IPS DF 6.9 (cell line): ENCODE measurements at places on chromosomes 13 and 19.

DNA sequence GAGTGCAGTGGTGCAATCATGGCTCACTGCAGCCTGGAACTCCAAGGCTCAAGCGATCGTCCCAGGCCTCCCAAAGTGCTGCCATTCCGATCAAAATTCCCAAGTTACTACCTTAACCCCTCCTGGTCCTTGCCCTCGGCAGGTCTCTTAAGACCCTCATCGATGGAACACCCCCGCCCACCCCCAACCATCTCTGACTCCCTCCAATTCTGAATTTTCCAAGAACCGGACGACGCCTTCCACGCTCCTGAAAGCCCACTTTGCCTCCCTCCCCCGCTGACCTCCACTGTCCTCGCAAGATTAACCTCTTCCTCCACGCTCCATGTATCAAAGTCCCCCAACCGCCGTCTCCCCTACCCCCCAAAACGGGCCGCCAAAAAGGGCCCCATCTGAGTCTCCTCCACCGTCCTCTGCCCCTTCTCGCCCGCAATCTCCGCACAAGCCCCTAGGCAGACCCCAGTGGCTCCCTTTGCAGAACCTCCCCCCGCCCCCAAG, 539 bp downstream of the DAPK3 start:
- DNase-seq, result no peak

- DNase-seq, result no peak
Measured at GRCh38 chr13:33785384-33785783, 32.6 kb upstream of the RFC3 start.

DNA sequence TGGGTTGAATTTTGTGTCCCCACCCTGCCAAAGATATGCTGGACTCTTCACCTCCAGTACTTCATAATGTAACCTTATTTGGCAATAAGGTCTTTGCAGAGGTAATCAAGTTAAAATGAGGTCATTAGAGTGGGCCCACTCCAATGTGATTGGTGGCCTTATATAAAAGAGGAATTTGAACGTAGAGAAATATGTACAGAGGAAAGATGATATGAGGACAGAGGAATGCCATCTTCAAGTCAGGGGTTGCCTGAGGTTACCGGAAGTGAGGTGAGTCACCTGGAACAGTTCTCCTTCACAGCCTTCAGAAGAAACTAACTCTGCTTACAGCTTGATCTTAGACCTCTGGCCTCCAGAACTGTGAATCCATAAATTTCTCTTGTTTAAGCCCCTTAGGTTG, 69.9 kb downstream of the GPC5 start:
- no peak for DNase-seq

DNA sequence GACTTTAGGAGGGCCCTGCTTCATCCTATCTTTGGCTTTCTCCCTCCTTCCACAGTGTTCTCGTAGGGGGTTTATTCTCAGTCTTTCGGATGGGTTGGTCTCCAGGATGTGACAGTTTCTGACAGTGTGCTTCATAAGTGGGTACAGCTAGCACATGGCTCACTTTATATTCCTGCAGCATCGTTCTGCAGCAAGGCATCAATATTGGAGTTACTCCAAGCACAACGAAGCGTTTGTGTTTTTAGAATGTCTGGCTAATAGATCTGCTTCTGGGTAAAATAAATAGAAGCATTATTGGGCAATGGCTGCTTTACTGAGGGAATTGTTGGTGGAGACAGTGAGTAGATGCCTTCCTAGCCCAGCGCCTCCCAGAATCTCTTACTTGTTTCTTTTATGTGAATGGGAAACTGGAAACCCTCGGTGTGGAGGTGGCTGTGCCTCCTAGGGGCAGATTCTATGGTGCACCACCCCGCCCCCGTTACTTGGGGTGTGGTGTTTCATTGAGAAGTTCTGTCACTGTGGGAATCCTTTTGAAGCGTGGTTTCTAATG, 2.0 kb downstream of the FARP1 start:
- no peak for DNase-seq

GRCh38 chr13:36530050-36530789, 97.9 kb downstream of the CCNA1 start:
- no peak for DNase-seq

- DNase-seq, result no peak
Measured at GRCh38 chr13:42174344-42175162, 97.4 kb upstream of the AKAP11 start.

- peak; percentile 5 for DNase-seq
Measured at GRCh38 chr13:23979361-23980159, 82.3 kb upstream of the C1QTNF9B start.

DNA sequence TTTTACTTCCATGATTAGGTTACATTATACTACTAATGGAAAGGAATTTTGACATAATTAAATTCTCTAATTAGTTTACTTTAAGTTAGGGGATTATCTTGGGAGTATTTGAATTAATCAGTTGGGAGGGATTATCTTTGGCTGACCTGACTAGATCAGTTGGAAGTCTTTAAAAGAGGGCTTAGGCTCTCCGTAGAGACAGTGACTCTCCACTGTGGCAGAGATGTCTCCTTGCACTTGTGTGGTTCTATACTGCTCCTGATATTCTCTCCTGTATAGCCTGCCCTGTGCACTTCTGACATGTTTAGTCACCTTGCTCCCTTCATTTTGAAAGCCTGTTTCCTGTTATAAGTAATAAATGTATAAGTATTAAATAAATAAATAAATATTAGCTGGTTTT, 1612.3 kb upstream of the PRR20A start:
- no peak for DNase-seq

DNA sequence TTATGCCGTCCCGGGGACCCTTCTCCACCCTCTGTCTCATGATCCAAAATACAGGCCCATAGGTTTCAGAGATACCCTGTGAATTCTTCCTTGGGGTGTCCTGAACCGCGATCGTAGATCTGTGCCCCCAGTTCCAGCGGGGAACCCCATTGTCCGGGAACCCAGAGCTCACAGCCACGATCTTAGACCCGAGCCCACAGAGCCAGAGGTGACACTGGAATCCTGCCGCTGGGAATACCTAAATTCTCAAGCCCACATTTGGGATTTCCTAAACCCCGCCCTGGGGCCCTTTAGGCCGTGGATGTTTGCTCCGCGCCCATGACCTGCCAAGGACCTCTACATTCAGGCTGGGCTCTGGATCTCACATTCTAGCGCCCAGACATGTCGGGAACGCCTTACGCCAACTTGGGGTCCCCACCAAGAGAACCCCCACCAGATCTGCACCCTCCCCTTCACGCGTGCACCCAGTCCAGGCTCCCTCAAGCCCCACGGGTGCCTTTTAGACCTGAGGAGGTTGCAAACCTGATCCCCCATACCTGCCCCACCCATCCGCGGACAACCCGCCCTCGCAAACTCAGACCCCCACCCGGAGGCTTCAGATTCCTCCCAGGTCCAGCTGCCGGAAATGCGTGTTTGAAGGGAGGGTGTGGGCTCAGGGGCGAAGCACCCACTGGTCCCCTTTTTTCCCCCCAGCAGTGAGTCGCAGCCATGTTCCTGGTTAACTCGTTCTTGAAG, 605 bp downstream of the CAPNS1 start:
- no peak for DNase-seq

DNA sequence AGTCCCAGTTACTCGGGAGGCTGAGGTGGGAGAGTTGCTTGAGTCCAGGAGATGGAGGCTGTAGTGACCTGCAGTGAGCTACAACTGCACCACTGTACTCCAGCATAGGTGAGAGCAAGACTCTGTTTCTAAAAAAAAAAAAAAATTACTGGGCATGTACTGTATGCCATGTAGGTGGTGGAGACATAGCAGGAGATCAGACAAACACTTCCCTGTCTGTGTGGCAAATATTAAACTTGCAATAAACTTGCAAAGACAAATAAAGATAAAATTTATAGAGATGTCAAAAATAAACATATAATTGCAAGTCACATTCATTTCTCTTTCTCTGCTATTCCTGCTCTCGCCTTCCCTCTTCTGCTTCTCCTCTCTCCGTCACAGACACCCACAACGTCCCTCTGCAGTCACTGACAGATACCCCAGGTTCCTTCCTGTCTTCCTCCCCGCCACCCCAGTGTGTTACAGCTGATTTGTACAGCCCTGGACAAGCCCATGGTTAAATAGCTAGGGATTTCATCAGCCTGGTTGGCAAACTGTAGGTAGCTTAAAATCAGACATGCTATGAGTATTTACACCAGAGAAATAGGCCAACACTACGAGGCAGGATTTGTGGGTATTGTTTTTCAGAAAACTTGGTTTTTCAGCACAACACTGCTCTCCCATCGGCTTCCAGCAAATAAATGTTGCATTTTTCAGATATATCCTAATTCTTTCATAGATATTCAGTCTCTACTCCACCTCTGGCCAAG, 1.3 kb upstream of the CD177 start:
- no peak for DNase-seq

GRCh38 chr19:11159598-11160439, 4.2 kb upstream of the SPC24 start:
- DNase-seq, result no peak

- no peak for DNase-seq
Measured at GRCh38 chr19:8664671-8665057, 33.9 kb downstream of the ACTL9 start.

- no peak for DNase-seq
Measured at GRCh38 chr13:55705971-55706370, 1434.7 kb upstream of the PRR20A start.

DNA sequence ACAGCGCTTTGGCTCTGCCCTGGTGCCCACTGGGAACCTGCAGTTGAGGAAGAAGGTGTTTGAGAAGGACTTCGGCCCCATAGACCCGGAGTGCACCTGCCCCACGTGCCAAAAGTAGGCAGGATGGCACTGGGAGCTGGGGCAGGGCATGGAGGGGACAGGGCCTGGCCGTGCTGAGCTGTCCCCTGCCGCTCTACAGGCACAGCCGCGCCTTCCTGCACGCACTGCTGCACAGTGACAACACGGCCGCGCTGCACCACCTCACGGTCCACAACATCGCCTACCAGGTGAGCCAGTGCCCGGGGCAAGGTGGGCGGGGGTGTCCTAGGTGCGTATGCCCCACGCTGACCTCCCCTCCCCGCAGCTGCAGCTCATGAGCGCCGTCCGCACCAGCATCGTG, 5.1 kb upstream of the DNM2 start:
- DNase-seq, result no peak

DNA sequence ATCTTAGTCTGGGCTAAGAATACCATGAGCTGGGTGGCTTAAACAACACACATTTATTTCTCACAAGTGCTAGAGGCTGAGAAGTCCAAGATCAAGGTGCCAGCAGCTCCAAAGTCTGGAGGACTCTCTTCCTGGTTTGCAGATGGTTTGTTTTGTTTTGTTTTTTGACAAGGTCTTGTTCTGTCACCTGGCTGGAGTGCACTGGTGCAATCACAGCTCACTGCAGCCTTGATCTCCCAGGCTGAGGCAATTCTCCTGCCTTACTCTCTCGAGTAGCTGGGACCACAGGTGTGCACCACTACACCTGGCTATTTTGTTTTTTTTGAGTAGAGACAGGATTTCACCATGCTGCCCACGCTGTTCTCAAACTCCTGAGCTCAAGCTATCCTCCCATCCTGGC, 15.5 kb downstream of the APLP1 start:
- DNase-seq, result no peak

DNA sequence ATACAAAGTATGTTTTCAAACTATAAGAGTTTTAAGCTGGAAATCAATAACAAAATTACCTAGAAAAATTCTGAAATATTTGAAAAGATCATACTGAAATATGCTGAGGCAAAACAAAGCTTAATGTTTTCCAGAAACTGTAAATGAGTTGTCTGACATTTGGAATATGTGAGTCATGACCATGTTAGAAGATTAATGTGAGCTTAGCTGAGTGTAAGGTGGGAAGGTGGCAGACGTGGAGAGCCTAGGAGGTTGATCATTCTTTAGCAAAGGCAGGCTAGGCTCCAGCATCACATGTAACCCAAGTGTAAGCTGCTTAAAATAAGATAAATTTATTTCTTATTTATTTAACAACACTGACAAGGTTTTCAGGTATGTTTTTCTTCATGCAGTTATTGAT, 2086.1 kb upstream of the PCDH20 start:
- DNase-seq, result no peak

- no peak for DNase-seq
Measured at GRCh38 chr13:114099918-114100445, 32.4 kb downstream of the RASA3 start.

- DNase-seq, result no peak
Measured at GRCh38 chr13:113822956-113823744, 40.7 kb downstream of the GAS6 start.

DNA sequence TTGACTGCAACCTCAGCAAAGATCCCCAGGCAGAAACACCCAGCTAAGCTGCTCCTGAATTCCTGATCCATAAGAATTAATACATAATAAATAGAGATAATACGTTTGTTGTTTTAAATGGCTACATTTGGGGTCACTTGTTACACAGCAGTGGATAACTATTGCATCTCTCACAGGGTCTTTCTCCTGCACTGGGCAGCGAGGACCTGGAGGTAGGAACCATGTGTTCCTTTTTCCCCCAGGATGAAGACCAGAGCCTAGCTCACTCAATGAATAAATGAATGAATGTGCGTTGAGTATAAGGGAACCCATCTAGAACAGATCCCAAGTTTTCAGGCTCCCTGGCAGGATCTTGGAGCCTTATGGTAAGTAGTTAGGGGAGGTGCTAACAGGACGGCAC, 30.7 kb downstream of the F2RL3 start:
- DNase-seq, result no peak
